ENCODE measurements at places on chromosomes 12 and 14.
A peak's percentile ranks its signal among the peaks of the same experiment; 100 is the strongest.

DNA sequence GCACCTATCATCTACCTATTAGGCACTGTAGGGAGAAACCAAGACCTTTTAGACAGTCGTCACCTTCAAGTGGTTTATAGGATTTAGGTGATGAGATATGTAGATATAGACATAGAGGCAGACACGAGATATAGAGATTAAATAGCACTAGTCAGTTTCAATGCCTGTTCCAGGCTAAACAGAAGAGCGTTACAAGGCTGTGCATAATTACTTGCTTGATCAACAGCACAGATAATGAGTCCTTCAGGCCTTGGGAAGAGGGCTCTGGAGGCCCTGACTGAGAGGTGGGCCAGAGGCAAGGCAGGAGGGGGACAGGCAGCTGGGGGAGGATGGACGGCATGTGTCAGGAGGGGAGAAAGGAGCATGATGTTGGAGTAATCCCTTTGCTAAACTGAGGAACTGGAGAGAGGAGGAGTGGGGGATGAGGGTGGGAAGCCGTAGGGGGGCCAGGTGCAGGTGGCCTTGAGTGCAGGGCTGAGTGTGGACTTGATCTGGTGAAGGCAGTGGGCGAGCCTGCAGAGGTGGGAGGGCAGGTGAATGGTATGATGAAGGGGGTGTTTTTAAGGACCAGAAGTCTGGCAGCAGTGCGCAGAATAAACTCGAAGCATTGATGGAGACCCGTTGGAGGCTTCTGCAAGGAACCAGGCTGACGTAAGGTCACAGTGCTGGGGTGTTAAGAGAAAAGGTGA, 43.9 kb upstream of the ATP23 start:
- no peak for DNase-seq

DNA sequence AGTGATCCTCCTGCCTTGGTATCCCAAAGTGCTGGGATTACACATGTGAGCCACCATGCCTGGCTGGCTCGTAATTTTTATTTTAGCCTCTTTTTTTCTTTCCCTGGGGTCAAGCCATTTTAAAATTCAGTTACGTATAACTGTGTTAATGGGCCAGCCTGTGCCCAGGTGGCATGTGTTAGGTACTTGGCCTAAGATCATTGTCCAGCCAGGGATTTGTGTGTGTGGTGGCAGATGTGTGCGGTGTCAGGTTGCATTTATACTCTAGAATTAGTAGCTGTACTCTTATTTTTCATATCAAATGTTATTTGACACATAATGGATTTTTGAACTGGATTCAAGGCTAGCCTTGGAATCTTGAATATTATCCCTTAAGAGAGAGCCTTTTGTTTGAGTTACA, 69.3 kb downstream of the FBXO34 start:
- DNase-seq = peak; percentile 30

DNA sequence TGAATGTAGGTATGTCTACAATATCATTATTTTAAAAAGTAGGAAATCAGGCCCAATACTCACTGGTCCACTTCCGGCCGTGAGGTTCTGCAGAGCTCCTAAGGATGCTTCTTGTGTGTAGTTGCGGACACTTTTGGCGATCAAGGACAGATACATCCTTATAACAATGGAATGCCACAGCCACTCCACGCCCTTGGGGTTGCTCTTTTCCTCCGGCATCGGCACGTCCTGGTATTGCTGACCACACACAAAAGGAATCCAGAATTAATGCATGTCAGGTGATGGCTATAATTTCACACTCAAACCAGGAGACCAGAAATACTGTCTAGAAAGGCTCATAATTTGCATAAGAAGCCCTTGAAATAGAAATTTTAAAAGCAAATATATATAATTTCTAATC, 65.6 kb upstream of the YARS2 start:
- no peak for DNase-seq

- no peak for DNase-seq
These were observed 360.9 kb downstream of the RPL10L start for GRCh38 chr14:46290706-46291105.

DNA sequence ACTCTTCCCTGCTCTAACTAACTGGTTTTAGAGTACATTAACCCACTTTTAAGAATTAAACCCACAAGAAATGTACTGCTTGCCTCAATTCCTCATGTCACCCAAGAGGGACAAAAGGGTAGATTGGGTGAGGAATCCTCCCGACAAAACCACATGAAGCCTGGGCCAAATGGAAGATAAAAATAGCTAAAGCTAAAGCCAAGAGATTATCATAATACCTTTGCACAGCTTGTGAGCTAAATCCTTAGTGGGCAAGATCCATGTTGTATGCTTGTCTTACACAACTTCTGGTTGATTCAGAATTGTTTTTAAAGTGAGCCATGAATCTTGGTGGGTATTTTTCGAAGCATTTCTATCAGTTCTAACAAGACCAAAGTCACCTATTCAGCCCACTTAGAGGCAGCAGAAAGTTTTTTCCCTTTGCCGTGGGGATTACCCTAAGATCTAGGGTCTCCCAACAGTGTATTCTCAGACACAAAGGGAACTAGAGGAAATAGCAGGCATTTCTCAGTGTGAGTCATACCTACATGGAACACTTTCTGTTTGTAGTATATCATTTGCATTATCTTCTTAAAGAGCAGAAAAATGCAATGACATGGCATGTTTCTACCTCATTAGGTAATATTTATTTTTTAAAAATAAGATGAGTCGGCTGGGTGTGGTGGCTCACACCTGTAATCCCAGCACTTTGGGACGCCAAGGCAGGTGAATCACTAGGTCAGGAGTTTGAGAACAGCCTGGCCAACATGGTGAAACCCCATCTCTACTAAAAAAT, 616.6 kb downstream of the KCNH5 start:
- no peak for DNase-seq

DNA sequence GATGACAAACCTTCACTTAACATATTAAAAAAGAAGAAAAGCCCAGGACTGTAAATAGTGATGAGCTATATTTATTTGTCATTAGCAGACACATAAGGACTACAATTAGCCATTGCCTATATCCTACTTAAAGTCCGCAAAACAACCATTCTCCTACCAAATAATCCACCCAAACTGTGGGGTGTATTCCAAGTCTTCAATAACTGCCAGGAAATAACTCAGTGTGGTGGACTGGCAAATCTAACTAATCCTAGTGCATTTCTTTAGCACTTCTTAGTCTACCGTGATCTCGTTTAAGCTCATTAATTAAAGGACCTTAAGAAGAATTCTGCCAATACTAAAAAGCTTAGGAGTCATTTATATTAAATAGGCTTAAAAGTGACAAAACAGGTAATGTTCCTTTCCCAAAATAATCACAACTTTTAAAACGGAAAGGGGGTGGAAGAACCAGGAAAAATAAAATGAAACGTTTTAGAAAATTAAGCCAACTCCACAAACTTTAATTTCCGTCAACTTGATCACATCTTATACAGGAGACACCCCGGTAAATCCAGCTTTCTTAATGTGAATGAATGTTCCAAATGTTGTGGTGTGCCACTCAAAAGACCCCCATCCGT, 1.8 kb downstream of the NOVA1 start:
- no peak for DNase-seq
